HS-5 (cell line): ENCODE measurements at places on chromosomes 11 and 22.

GRCh38 chr22:35205961-35206360 is 51.3 kb upstream of the HMGXB4 start:
- no peak for DNase-seq

DNA sequence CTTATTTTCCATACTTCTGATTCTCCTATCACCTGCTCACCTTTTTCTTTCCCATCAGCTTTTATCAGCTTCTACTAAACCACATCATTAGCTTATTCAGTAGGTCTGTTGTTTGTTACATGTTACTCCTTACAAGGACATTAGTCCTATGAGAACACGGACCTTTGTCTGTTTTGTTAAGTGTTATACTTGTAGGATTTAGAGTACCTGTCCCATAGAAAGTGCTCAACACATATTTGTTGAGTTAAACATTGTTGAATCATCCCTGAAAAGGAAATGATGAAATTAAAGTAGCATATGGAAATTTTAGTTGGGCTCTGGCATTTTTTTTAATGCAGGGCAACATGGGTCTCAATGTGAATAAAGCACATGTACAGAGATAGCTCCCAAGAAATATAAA is 222.1 kb upstream of the CARD18 start:
- DNase-seq, result no peak

DNA sequence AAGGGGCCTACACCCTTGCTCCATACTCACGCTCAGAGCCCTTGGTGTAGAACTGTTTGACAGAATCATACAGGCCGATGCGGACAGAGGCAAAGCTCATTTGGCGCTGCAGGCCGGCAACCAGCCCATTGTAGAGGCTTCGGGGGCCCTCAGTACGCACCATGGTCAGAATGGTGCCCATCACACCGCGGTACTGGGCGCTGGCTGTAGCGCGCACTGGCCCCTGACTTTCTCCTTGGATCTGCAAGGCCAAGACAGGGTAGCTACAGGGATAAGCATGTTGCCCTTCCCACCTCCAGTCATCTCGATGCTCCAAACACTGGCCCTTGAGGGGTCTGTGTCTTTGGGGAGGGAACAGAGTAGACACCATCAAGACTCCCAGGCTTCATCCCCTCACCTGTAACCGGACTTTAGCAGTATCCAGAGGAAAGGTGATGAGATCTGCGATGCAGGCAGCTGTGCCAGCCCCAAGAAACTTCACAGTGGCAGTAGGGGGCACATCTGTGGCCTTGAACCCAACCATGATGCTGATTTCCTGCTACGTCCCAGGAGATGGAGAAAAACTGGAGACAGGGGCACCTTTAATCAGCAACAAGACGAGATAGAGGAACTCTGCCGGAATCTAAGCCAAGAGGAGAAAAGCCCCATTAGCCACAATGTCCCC is 4.7 kb downstream of the UCP2 start:
- no peak for DNase-seq

DNA sequence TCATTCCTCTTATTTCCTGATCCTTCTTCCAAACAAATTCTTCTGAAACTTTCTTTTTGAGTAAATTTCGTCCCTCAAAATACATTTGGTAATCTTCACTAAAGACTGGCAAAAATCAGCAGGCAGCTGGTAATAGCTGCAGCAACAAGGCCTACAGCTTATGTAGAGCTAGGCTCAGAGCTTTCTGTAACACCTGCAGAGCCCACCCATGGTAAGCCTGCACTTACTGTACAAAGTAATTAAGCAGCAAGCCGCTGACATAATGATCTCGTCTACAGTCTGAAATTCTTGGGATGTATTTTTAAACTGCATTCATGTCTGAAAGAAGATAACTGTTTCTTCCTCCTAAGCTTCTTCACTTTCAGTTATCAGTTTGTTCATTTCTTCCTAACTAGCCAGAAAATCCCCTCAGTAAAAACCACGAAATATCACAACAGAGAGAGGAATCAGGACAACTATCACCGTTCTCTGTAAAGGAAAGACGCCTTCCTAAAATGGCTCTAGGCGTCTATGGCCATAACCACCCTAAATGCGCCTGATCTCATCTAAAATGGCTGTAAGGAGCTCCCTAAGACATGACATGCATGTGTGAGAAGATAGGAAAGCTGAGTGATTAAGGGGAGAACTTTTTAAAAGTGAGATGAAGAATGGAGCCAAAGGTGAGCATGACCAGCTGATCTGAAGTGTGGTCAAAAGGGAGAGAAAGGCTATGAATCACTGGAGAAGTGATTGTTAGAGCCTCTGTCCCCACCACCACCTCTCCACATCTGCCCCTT is 56.2 kb downstream of the DENND5A start:
- DNase-seq, result no peak

DNA sequence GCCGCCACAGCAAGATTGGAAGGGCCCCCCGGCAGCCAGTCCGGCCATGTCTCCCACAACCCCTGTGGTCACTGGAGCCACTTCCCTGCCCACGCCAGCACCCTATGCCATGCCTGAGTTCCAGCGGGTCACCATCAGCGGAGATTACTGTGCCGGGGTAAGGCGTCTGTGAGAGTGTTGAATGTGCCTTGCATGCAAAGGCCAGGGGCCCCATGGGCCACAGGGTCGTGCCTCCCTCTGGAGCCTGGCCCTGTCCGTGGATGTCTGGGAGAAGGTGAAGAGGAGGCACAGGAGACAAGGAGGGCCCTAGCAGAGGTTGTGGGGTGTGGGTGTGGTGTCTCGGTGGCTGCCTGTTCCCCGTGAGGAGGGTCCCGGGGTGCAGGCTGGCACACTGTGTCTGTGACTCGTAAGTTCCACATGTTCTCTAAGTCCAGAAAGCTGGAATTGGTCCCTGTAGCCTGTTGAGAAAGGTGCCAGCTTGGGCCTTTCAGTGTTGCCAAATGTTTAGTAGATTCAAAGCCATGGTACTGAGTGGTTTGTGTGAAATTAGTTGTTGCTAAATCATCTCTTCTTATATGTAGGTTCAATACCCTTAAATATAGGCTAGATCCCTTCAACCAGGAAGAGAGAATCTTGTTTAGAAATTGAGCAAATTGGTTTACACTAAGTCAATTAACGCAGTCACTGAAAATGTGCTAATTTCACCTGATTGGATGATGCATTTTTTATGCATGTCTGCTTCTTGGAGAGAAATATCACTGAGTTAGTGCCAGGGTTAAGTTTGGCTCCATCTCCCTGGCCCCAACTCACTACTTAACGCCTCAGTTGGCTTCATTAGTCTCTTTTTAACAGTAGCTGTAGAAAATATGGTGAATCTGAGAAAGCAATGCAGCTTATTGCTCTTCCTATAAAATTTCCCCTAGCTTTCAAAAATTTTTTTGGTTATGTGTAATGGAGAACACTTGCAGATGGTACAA is 23.8 kb downstream of the AMPD3 start:
- no peak for DNase-seq

DNA sequence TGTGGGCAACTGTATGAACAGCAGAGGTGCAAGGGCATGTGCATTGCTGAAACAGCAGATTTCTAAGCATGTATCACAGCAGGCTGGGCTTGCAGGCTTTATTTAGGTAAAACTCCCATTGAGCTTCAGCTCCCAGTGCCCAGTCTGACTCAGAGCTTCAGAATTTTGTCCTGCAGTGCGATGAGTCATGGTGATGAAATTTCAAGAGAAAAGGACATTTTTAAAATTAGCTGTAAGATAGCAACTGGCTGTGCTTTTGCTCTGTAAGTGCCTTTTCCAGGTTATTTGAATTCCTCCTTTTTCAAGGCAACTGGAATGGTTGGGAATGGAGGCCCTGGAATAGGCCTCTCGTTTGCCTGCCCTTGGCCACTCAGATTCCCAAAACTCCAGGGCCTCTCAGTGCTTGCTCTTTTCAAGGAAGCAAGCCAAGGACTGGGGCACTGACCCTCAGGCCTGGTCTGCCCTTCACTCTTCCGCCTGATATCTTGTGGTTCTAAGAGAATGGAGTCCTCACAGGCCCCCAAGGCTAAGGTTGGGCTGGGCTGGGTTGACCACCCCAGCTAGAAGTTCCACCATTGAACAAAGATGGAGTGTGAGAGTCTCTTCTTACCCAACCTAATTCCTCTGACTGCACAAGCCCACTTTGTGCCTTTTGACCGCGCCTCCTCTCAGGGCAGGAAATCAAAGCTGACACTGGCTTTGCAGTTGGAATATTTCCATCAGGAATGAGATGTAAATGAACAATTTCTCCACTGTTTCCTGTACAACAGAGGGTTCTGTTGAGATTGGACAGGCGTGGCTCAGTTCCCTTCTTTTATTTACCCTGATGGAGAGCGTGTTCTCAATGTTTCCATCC is 59.5 kb upstream of the PRSS23 start:
- DNase-seq, result peak; percentile 96

DNA sequence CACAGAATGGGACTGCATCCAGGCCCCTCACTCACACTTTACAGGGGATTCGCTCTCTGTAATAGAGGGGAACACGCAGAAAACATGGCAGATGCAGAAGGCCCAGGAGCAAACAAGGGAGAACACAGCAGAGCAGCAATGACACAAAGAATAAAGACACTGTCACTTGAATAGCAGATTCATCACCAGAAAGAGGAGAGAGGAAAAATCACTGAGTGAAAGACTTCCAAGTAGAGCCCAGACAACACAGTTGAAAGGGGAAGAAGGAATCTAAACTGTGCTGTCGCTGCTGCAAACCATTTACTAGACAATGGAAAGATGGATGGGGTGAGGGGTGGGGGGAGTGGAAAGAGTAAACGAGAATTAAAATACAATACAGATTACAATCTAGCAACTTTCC is 28.8 kb upstream of the RAPSN start:
- DNase-seq, result no peak

GRCh38 chr22:27429476-27429875 is 372.1 kb downstream of the MN1 start:
- DNase-seq, result no peak

DNA sequence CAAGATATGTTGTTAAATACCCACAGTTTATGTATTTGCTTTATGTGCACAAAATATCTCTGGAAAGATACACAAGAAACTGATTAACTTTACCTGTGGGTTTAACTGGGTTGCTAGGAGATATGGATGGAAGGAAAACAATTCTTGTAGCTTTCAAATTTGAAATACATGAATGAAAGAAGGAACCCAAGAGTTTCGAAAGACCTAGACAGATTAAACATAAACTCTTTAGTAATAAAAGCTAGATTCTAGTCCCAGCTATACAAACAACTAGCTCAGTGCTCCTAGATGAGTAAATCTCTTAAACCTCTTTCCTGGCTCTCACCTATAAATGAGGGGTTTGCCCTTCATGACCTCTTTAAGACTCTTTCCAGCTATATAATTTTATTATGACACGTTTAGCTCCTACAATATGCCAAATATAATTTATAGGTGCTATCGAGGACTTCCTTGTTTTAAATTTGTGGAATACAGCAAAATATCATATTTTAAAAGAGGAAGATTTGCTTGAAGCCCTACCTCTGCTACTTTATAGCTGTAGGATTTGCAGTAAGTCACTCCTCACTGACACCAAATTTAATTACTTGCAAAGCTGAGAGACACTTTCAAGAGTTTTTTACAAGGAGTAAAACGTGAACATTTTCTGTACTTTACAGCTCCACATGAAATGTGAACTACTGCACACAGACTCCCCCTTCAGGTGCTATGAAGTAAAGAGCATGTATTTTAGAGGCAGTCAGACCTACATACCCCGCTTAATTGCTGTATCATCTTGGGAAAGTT is 50.7 kb downstream of the RRAS2 start:
- no peak for DNase-seq

- no peak for DNase-seq
Observed at GRCh38 chr22:23143119-23143518, 1.3 kb upstream of the RSPH14 start.

DNA sequence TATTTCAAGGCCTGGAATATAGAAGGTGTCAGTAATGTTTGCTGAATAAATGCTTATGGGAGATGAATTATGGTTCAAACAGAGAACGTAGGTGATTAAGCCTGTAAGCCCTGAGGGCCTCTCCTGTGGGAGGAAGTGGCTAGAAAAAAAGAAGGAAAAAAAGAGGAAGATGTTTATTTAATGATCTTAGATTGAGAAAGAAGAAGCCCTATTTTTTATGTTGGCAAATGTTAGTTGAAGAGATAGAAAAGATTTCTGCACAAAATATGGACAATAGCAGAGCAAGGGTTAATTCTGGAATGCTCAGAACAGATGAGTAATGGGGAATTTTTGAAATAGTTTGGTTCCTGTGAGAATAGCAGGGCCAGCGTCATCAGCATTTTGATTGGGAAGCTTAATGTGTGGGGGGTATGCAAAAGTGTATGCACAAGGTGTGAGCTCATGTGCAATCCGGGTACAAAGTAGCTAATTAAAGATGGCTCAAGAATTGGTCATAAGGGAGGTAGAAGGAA is 95.7 kb downstream of the TEAD1 start:
- DNase-seq, result peak; percentile 85

DNA sequence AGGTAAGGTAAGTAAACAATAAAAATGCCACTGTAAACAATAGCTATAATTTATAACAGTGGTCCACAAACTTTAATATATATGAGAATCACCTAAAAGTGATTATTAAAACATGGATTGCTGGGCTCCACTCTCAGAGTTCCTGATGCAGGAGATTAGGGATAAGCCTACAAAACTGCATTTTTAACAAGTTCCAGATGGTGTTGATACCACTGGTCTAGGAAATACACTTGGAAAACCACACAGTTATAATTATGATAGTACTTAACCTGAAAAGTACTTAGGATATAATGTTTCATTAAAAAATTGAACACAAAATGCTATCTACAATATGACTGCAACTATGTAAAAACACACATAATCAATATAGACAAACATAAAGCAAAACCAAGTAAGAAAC is 20.4 kb downstream of the FCHSD2 start:
- no peak for DNase-seq

- no peak for DNase-seq
Observed at GRCh38 chr11:13030857-13031256, 21.7 kb downstream of the RASSF10 start.

DNA sequence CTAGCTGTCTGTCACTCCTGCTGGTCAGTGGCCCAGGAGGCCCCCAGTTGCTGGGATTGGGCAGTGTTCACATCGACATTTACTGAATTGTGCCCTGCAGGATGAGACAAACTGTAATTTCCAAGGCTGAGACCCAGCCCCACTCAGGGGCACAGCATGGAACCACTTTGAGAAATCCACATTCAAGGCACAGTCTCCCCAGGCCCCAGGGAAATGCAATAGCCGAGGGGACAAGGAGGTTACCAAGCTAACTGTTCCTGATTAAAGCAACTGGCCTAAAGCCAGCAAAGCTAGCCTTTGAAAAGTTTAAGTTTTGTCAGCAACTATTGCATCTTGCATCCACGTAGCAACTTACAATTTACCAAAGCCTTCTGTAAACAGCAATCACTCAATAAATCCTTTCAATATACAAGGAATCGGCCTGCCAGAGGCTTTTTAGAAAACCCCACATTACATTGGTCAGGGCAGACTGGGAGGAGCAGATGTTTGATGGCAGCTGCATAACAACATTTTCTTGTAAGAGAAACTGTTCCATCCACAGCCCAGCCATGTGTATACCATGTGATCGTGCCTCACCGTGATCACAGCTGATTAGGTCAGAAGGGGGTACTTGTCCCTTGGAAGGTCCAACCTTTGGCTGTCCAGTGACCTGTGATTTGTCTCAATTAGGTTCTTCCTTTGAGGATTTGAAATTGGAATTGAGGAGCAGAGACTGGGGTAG is 103.9 kb downstream of the TENM4 start:
- no peak for DNase-seq

GRCh38 chr11:110679323-110679975 is 32.8 kb downstream of the ARHGAP20 start:
- peak; percentile 44 for DNase-seq

- no peak for DNase-seq
Observed at GRCh38 chr11:86800960-86801272, 574 bp downstream of the PRSS23 start.

- DNase-seq, result no peak
Observed at GRCh38 chr11:74701351-74701750, 29.9 kb downstream of the CHRDL2 start.
